ENCODE measurements at places on chromosomes 4 and X.
A peak's percentile ranks its signal among the peaks of the same experiment; 100 is the strongest.

GRCh38 chr4:76023389-76023788 is at the start of gene CXCL10:
TSS of gene CXCL10 (minus strand) at chr4:76023497. CDS start at chr4:76023431, 66 bp downstream.
- no peak for DNase-seq

DNA sequence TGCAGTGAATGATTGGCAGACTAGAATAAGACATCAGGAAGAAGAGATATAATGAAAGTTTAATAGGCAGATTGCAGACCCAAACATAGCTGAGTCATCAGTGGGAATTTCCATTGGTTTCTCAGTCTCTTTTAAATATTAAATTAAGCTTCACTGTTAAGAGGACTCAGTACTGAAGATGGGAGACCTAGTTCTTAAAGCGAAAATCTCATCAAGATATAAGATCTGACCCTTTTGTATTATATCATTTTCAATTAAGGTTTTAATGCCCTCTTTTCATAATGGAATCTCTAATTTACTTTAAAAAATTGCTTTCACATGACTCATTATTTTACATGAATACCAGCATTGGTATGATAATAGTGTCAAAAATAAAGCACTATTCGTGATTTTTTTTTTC is 168.9 kb upstream of the ATOH1 start:
- DNase-seq: no peak

GRCh38 chr4:113449410-113449974 is 312.0 kb downstream of the CAMK2D start:
- DNase-seq: no peak

- DNase-seq: no peak
These were observed 154.0 kb downstream of the EVC2 start for GRCh38 chr4:5554376-5554775.

- peak; percentile 16 for DNase-seq
These were observed 113.9 kb downstream of the NYX start for GRCh38 chrX:41561045-41561444.

- DNase-seq: no peak
These were observed 443.0 kb downstream of the GPM6A start for GRCh38 chr4:175369087-175369486.

GRCh38 chr4:169723207-169723965 is 34.4 kb downstream of the HPF1 start:
- no peak for DNase-seq

- DNase-seq: no peak
These were observed 321.0 kb downstream of the OPHN1 start for GRCh38 chrX:68112321-68112720.

DNA sequence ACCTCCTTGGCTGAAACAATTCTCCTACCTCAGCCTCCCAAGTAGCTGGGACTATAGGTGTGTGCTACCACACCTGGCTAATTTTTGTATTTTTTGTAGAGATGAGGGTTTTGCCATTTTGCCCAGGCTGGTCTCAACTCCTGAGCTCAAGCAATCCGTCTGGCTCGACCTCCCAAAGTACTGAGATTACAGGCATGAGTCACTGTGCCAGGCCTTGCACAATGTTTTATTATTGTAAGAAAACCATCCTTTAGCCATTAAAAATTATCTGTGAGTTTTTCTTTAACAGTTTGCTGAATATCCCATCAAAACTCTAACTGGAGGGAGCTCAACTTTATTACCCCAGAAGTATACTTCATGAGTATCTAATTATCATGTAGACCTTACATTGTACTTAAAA is 900.3 kb downstream of the PCDH7 start:
- DNase-seq: no peak

- peak; percentile 59 for DNase-seq
These were observed 334.5 kb upstream of the NOCT start for GRCh38 chr4:138680989-138681604.

- no peak for DNase-seq
These were observed 366.5 kb downstream of the MID1IP1 start for GRCh38 chrX:39167791-39168190.

DNA sequence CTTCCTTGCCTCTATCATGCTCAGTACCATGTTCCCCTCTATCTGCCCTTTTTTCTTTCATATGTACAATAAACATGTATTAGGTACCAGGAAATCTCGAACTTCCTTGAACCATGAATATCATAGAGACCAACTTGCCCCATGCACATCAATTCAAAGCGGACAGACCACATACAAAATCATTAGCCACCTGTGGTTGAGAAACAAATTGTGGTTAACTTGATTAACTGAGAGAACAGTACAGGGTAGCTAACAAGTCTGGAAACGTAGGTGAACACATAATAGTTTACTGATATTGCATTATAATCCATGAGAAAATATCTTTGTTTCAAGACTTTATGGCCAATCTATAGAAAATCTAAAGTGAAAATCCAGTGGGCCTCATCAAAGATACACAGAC is 8.2 kb downstream of the CASP3 start:
- DNase-seq: no peak

GRCh38 chr4:7244331-7244665 is 52.0 kb downstream of the SORCS2 start:
- DNase-seq: no peak

- DNase-seq: no peak
These were observed 129.5 kb downstream of the KCNIP4 start for GRCh38 chr4:21819086-21819485.

- DNase-seq: no peak
These were observed 70.6 kb downstream of the TAPT1 start for GRCh38 chr4:16155528-16156169.

DNA sequence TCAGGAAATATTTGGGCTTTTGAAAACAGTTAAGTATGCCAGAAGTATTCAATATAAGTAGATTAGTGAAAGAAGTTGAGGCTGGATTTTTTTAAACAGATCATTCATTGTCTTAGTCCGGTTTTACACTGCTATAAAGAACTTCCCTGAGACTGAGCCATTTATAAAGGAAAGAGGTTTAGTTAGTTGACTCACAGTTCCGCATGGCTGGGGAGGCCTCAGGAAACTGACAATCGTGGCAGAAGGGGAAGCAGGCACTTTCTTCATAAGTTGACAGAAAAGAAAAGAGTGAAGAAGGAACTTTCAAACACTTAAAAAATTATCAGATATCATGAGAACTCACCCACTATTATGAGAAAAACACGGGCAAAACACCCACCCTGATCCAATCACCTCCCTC is 31.1 kb upstream of the CYLC1 start:
- DNase-seq: no peak

DNA sequence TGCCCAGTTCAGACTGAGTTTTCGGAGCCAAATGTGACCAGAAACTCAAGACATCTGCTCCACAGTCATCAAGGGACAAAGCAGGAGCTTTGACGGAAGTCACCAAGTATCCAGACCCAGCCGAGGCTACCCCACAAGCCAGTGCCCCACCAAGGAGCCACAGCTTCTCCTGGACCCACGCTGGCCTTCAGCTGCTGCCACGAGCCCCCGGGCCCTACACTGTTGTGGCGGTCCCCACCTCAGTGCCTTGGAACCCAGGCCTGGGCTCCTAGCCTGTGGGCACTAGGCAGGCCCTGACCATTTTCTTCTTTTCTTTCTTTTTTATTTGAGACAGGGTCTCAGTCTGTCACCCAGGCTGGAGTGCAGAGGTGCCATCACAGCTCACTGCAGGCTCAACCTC is 82.1 kb upstream of the NKX1-1 start:
- DNase-seq: no peak

- DNase-seq: no peak
These were observed 16.2 kb downstream of the MAEA start for GRCh38 chr4:1305781-1306455.

- DNase-seq: no peak
These were observed 171.4 kb downstream of the NWD2 start for GRCh38 chr4:37415845-37416369.

DNA sequence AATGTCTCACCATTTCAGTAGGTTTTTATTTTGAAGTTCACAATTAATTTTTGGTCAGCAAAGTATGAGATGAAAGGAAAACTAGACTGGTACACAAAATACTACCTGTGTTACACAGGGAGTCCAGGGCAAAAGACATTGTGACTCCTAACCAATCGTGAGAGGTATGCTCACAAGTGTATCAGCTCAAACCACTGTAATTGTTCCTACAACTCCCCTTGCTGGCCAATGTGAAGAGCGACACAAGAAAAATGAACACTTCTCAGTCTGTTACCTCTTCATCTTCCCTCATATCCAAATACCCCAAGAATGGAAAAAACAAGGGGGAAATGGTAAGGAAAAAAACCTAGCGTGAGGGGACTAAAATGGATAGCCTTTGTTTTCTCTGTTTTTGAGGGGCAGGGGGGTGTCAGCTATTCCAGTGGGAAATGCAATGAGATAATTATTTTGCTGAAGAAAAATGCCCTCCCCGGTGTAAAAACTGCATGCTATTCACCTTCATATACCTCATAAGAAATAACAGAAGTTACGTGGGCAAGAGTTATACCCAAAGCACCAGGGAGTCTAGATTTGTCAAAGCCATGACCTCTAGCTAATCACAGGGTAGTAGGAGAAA is 30.6 kb upstream of the NSUN7 start:
- DNase-seq: no peak

DNA sequence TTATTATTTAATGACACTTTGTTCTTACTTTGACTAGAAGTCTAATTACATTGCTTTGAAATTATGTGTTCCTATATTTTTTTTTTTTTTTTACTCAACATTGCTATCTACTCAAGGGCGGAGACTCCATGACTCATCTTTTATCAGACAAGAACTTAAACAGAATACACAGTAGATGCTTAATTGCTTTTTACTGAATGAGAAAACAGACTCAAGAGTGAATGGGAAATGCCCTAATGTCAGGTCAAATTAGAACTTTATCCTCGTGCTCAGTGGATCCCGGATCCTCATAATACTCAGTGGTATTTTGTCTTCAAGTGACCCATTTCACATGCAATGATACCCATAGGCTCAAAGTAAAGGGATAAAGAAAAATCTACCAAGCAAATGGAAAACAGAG is 954.5 kb upstream of the IGFBP7 start:
- DNase-seq: no peak

DNA sequence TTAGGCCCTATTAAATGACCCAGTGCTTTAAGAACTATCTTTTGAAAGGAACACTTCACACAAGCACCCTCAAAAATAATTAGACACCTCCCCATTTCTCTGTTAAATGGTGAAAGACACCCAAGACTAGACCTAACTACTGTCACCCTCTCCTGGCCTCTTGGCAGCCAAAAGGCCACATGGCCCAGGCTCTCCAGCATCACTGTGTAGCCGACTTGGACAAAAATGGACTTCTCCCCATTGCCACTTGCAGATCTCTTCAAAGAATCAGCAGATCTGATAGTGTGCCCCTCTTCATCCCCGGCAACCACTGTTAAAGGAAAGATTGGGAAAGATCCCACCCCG is 2.0 kb downstream of the MID1IP1 start:
- no peak for DNase-seq

DNA sequence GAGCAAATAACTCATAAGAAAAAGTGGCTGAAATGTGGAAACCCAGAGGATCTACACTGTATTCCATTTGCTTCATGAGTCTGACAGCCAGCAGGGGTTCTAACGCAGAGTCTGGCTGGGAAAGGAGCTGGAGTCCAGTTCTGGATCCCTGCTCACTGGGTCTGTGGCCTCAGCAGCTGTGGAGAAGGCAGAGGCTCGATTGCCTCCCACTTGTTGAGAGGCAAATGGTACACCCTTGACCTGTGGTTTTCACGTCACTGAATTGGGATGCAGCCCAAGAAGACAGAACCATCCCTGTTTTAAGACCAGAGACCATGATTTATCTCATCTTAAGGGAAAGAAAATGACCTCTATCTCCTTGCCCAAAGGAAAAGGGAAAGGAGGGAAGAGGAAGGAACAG is 147.0 kb upstream of the NOCT start:
- no peak for DNase-seq

DNA sequence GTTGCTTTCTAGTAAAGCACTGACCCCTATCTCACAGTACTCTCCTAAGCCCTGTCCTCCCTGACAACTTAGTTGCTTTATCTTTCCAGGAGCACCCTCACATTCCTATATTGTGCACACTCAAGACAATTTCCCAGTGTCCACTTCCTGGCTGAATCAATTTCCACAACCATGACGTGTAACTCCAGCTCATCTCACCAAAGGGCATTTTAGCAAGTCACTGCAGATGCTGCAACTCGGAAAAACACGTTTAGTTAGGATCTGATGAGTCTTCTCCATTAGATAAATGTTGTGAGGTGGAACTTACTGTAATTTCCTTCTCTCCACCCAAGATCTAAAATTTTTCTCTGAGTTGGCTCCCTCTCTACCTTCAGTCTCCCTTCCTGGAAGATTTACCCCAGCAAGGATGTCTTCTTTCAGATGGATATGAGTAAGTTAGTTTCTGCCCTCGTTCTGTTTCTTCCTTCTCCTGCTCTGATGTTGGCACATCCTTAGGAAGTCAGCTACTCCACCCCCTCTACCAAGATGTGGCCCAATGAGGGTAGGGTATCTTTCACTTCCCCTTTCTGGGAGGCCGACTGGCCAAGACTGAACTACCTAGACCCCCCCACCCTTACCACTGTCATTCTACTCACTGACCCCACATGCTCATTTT is 28.8 kb upstream of the IL13RA1 start:
- DNase-seq: no peak

GRCh38 chr4:83207497-83208101 is 77.0 kb downstream of the COQ2 start:
- no peak for DNase-seq

GRCh38 chrX:123121241-123121640 is 62.8 kb upstream of the GRIA3 start:
- no peak for DNase-seq

DNA sequence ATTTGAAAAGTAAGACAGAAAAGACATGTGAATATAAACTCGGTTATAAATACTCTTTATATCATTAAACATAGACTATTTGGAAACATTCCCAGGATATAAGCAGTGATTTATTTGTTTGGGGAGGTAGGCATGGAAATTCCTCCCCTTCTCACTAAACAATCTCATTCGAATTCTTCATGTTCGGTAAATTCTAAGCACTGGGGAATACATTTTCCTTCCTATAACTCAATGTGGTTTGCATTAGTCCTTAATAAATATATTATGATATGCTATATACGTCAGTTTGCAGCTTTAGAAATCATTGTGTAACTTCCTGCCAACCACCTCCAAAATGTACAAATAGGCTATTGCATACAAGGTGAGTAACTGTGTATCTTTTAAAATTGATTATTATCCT is 99.6 kb downstream of the UGT8 start:
- DNase-seq: no peak

DNA sequence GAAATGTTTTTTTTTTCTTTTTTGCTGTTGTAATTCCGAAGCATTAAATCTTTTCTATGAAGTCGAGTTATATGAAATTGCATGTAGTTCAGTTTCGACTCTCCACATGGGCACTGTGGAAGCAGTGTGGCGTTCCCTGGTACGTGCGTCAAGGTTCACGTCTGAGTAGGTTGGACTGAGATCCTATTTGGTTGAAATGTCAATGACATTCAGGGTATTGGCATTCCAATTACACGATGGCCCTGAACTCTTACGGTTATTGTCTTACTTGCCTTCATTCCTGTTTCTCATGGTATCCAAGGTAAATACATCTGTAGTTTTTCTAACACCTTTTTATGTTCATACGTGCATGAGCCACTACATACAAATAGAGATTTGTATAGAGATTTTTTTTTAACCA is 128.8 kb downstream of the SORBS2 start:
- no peak for DNase-seq

- no peak for DNase-seq
These were observed 59.0 kb downstream of the ING2 start for GRCh38 chr4:183563874-183564273.
